ENCODE measurements at places on chromosomes 11 and 22. TPM values are rescaled to one million over a fixed set of nuclear protein-coding genes. Genes with fewer than 3 reads are reported as not detected.

OR51I1 gene
- total RNA-seq: not detected

HSD17B12 gene
- 81.6 TPM for total RNA-seq

RBFOX2 gene
- 153 TPM for total RNA-seq

SLC22A12 gene
- total RNA-seq: not detected

DNA sequence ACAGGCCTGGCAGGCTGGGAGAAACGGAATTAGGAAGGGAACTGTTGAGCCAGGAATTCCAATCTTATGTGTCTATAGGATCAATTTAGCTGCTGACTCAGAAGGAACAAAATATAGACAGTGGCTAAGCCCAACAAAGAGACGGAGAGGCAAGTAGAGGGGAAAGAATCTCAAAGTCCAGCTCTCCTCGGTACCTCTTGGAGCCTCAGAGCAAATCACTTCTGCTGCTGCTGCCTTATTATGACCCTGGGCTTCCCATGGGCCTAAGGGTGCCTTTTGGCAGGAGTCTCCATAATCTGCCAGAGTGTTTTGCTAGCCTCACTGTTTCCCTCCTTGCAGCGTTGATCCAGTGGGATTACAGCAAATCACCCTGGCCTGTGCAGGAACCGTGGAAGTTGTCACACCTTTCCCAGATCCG lies 31.7 kb downstream of the PAX6 start:
- no peaks in the 10 kb centered on the region for H3K27me3 ChIP-seq
- DNase-seq: no peak
- H3K36me3 ChIP-seq: peaks cover 2% of the 10 kb centered on the region
- peaks cover 23% of the 10 kb centered on the region for H3K4me1 ChIP-seq
- no peak overlapping the region for H3K4me3 ChIP-seq
- H3K27ac ChIP-seq: peak overlapping the region; percentile 46

DNA sequence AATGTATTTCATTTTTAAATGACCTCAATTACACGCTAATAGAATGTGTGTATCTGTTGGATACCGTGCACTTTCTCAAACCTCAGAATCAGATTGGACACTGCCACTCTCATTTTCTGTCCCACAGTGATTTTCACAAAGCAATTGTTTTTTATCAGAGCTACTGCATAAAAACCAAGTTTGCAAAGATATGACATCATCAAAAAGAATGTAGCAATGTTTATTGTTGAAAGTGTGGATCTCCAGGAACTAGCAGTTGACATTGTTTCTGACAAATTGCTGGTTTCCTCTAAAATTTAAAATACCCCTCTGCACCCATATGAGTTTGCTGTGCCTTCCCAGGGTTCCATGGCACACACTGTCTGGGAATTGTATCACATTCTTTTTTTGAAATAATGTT lies 362.7 kb upstream of the DDI1 start:
- H3K4me1 ChIP-seq: no peaks in the 10 kb centered on the region
- no peaks in the 10 kb centered on the region for H3K36me3 ChIP-seq
- H3K27me3 ChIP-seq: no peaks in the 10 kb centered on the region
- H3K27ac ChIP-seq: no peak overlapping the region
- no peak overlapping the region for H3K4me3 ChIP-seq
- no peak for DNase-seq

FAM83F gene
- total RNA-seq: not detected

TRIM49 gene
- total RNA-seq: not detected

- H3K4me3 ChIP-seq: no peak overlapping the region
- H3K4me1 ChIP-seq: no peaks in the 10 kb centered on the region
- no peaks in the 10 kb centered on the region for H3K36me3 ChIP-seq
- no peak overlapping the region for H3K27ac ChIP-seq
Measured at GRCh38 chr22:35150183-35151107, 84.5 kb downstream of the ISX start.
